NCI-H510A treated with DMSO at 0.1 percent for 48 hours (cell line): ENCODE measurements at places on chromosomes 4 and X.

GRCh38 chr4:8184061-8184460 is 15.0 kb upstream of the SH3TC1 start:
- DNase-seq = no peak

DNA sequence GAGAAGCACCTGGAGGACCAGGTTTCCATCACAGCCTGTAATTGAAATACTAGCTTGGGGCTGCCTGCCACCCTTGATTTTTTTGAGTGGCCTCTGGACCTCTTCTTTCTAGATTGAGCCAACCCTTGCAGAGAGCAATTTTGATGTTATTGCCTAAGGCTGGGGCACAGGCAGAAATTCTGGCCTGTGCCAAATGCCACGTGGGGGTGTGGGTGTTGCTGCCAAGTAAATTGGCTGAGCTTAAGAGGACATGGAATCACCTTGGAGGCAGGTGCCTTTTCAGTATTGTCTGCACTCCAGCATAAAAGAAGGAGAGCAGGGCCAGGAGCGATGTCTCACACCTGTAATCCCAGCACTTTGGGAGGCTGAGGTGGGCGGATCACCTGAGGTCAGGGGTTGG is 286.1 kb upstream of the PRPS2 start:
- DNase-seq = no peak

- DNase-seq = no peak
Measured at GRCh38 chrX:119655125-119655524, 37.8 kb downstream of the SEPTIN6 start.

DNA sequence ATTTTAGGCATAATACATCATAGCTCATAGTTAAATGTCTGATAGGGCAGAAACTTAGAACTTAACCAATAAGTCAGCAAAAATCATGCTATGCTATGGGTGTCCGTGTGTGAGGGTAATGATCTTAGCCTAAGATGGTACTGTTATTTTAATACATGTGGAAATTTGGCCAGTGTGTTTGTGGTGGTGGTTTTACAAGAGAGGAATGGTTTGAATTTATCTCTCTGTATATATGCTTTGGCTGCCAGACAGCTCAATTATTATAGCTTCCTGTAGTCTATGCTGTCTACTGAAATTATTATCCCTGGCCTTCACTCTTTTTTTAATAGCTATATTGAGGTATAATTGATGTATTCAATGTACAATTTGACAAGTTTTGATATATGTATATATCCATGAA is 21.3 kb downstream of the ZNF330 start:
- no peak for DNase-seq

GRCh38 chrX:23195761-23196160 is 138.9 kb upstream of the PTCHD1 start:
- no peak for DNase-seq

GRCh38 chr4:2489841-2490552 is 21.1 kb downstream of the RNF4 start:
- no peak for DNase-seq

- no peak for DNase-seq
Measured at GRCh38 chr4:126386512-126386911, 1071.8 kb downstream of the FAT4 start.

- no peak for DNase-seq
Measured at GRCh38 chr4:53705151-53705764, 114.0 kb upstream of the LNX1 start.

DNA sequence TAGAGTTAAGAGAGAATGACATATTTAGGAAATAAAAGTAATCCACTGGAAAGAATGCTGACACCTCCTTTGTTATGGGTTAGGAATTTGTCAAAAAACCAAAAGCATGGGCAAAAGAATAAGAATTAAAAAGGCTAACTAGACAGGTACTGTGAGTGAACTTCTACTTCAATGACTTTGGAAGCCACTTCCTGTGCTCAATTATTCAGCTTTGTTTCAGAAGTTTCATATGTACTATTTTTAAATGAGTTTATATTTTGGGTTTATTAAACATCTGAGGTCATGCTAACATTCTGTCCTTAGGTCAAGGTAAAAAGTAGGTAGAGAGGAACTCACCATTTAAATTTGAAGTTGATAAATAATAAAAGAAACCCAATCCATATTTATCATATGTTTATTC is 106.7 kb upstream of the CXorf51A start:
- no peak for DNase-seq

DNA sequence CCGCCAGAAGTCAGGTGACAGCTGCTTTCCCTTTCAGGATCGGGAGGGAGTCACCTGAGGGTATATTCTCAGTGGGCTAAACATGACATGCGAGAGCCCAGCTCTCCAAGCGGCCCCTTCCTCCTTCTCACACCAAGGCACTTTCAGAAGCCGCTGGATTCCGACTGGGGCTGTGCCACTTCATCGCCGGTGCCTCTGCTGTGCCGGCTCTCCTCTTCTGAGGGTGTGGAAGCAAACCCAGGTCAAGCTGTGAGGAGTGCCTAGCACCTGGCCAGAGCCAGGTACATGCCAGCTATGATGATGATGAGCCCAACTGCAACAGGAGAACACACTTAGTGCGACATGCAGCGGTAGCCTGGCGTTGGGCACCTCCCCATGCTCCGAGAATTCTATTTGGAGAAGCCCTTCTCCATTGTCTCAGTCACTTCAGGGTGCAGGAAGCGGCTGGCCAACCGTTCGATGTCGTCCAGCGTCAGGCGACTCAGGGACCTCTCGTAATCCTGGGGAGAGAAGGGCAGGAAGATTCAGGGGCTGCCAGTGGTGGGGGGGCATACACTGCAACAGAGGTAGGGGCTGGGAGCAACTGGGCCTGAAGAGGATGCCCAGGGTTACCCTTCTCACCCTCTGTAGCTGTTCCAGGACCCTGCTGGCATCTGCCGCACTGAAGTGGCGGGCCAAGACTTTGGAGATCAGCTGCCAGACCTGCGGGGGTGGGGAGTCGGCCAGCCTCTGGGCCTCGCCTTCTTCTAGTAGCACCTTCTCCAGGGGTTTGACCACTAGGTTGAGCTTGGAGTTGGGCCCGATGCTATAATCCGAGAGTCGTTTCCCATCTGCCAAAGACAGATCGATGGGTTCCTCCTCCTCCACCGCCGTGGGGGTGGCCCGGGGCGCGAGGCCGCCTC is 1.0 kb downstream of the UBL4A start:
- DNase-seq = no peak

DNA sequence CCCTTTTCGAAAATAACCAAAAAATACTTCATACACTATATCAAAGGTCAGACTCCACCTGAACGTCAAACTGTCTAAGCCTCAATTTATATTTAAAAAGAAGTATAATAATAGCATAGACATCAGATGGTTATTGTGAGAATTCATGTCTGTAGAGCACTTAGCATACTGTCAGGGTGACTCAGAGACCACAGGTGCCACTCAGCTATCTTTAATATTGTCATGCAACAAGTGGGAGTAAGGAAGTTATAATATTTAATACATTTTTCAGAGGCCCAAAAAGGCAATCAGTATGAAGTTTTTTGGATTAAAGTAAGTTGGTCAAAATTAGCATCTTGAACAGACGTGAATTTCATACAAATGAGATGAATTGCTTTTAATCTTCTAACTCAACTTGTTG is 93.3 kb downstream of the PHOX2B start:
- no peak for DNase-seq

DNA sequence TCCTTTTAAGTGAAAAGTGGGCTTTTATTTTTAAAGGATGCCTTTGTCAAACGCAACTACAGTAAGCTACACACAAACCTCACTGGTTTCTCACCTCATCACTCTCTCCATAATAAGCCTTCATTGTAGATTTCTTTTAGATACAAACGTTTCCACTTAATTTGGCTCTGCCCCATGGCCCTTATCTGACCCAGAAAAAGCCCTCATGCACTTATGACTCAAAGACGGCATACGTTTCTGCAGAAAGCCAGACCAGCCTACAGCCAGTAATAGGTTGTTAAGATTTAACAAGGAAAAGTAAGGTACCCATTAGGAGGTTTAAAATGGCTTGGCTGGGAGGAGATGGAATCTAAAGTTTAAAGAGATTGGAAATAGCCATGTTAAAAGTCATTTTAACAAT is 914.6 kb upstream of the INTU start:
- DNase-seq = no peak

GRCh38 chr4:8316251-8316771 is 46.8 kb downstream of the HTRA3 start:
- DNase-seq = no peak

DNA sequence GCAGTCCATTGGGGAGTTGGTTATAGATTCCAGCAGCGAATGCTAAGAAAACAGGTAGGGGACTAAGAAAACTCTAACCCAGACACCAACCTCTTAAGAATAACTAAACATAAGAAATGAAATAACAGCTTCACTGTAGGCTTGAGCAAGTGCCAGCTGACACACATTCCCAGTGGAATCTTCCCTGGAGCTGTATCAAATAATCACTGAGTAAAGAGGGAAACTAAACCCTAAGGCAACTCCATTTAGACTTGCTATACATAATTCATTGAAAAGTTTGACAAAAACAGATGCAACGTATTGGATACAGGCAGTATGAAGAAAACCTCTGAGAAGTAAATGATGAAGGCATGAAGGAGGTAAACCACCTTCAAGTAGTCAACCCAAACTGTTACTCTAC is 293.5 kb downstream of the OPHN1 start:
- DNase-seq = no peak

GRCh38 chrX:152989292-152989658 is 4.6 kb downstream of the PNMA5 start:
- no peak for DNase-seq

DNA sequence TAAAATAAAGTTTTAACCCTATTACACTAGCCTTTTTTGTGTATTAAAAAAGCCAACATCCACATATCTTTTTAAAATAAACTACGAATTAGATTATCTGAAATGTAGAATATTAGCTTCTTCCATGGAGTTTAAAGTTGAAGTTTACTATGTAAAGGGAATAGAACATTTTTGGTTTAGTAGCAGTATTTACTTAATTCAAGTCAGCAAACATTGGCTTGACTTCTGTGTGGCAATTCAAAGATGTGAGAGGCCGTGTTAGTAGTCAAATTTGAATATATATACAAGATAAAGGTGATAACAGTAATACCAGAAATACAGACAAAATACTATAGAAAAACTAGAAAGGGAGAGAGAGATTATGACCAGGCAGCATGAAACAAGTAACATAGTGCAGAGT is 115.1 kb upstream of the IL13RA1 start:
- DNase-seq = no peak

DNA sequence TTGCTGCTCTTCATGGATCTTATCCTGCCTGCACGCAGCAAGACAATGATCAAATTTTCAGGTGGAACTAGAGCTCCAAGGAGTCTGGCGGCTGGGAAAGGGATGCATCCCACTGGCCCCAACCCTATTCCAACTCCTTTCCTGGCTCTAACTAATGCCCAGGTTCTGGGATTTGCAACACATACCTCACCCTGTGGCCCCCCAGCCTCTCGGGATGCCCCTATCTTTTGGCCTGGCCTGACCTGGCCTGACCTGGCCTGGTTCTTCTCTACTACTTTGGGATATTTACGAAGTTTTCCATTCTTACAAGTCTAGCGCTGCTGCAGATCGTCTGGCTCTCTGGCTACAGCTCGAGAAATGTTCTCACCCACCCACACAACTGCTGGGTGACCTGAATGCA is 56.4 kb upstream of the CDKN2AIP start:
- no peak for DNase-seq

DNA sequence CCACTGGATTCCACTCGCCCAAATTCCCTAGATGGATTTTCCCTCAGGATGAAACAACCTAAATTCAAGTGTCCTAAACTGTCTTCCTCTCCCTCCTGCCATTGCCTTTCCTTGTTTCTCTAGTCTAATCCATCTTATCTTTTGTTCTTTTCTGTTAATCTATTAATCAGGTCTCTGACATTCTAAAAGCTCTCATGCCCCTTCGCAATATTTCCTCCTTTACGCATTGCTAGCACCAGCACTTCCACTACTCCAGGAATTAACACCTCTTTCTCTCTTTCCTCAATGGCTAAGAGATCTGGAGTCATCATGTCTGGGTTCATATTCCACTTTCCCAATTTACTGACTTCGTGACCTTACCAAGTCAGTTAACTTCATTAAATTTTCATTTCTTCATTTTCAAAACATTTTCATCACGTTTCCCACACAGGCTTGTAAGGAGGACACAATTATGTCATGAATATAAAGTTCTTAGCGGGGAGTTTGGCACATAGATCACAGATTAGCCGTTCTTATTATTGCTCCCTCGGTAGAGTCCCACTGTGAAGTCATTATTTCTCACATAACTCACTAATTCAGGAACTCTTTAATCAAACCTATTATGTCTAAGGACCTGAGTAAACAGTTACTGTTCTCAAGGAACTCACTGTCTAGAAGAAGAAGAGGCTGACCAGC is 45.3 kb downstream of the FAT4 start:
- no peak for DNase-seq

GRCh38 chr4:158496030-158496741 is 25.5 kb upstream of the RXFP1 start:
- peak; percentile 1 for DNase-seq

DNA sequence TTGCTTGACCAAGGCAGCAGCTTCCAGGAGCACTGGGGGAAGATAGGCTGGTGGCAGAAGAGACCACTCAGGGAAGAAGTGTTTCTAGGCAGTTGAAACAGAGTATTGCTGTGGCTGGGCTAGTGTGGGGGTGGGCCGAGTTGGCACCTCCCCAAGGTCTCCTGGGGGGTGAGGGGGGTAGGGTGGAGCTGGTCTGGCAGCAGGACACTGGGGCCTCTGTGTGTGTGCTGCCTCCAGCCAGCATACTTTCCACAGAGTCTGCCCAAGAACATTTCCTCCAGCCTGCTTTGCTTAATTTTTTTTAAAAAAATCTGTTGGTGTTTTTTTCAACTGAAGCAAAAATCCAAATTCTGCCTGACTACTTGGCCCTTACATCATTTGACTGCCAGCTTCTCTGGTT is 4.0 kb downstream of the ITIH6 start:
- no peak for DNase-seq

DNA sequence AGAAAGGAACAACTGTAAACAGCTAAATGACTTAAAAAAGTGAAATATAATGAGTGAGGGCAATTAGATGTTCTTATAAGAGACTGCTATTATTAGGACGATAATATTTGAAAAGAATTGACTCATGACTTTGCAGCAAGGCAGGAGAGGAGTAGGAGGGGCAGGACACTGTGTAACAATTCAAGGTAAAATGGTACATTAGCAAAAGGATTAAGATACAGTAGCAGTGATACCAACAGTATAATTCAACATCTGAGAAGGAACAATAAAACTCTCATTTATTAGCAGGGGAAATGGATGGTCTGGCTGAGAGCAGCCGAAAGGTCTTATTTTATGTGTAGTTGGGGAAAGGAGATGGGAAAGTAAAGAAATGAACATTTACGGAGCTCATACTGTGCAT is 315.5 kb upstream of the BOD1L1 start:
- no peak for DNase-seq

DNA sequence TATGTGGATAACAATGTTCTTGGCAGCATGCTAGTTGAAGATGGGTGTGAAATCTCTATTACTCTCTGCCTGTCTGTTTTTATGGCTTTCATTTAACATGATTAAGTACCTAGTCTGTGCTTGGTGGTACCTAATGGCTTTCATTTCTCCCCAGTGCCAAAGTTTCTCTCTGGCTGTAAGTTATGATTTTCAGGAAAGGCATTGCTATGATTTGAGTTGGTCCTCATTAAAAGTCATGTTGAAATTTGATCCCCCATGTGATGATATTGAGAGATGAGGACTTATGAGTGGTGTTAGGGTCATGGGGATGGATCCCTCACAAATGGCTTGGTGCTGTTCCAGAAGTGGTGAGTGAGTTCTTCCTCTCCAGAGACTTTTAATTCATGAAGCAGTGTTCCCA is 162.4 kb upstream of the IL15 start:
- DNase-seq = no peak
